IPS DF 19.7 (cell line): ENCODE measurements at places on chromosomes 1 and 21.

DNA sequence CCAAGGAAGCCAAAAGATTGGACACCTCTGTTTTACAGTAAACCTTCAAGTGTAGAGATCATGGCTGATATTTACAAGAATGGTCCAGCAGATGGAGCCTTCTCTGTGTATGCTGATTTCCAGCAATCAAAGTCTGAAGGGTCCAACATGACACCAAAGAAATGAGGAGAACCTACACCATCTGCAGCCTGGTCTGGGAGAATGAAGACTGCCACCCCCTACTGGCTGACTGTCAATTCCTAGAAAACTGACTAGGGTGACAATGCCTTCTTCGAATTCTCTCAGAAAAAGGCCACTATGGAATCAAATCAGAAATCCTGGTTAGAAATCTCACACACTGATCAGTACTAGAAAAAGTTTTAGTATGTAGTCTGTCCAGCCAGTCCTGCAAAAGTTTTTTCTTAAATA lies 83.3 kb downstream of the CDC42BPA start:
- DNase-seq: peak; percentile 67

GRCh38 chr21:35404247-35404646 lies 355.1 kb upstream of the RUNX1 start:
- no peak for DNase-seq

DNA sequence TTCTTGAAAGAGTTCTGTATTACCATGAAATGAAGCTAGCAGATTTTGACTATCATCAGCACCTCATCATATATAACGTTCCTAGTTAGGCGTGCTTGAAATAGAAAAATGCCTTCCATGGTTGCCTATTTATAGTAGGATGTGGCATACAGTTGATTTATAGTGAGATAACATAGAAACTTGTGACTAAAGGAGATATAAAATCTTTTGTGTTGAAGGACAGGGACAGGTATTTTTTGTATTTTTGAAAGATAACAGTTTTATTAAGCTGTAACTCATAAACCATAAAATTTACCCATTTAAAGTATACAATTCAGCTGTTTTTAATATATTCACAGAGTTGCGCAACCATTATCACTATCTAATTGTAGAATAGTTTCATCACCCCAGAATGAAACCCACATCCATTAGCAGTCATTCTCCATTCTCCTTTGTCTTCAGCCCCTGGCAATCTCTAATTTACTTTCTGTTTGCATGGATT lies 19.3 kb downstream of the SPEN start:
- no peak for DNase-seq

- DNase-seq: no peak
These were observed 97.8 kb upstream of the SLC2A1 start for GRCh38 chr1:43056460-43056859.

- no peak for DNase-seq
These were observed 8.2 kb downstream of the DMRTB1 start for GRCh38 chr1:53467391-53467790.

DNA sequence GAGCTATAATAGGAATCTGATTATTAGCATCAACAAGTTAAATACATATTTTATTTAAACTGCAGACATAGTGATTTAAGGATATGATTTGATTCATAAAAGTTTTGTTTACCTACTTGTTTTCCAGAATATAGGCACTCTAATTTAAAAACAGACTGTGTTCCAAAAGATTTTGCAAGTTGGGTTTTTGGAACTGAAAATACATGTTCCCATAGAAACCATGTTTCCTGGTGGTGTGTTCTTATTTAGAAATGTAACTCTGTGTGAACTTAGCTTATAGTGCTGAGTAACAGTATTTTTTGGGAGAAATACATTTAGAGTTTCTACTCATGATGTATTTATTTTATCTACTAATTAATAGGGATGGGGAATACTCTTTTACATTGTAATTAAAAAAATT lies 21.8 kb downstream of the USP25 start:
- DNase-seq: no peak

GRCh38 chr1:206503591-206504362 lies 3.6 kb upstream of the RASSF5 start:
- no peak for DNase-seq

GRCh38 chr21:20040768-20041167 lies 957.4 kb upstream of the NCAM2 start:
- no peak for DNase-seq

DNA sequence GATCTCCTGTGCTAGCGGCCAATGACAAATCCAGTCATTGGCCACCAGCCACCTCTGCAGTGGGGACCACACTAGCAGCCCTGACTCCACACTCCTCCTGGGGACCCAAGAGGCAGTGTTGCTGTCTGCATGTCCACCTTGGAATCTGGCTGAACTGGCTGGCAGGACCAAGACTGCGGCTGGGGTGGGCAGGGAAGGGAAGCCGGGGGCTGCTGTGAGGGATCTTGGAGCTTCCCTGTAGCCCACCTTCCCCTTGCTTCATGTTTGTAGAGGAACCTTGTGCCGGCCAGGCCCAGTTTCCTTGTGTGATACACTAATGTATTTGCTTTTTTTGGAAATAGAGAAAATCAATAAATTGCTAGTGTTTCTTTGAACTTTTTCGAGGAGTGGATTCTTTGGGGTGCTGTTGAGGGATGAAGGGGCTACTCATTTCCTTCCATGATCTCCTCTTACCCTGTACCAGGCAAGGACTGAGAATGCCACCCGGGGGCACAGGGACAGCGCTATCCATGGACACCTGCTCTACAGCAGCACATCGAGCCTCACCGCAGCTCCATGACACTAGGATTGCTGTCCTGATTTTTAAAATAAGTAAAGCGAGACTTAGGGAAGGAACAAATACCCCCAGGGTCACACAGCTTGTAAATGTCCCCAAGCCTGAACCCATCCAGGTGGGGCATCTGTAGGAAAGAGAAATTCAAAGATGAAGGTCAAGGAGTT lies 44.7 kb downstream of the TNNT2 start:
- DNase-seq: no peak

DNA sequence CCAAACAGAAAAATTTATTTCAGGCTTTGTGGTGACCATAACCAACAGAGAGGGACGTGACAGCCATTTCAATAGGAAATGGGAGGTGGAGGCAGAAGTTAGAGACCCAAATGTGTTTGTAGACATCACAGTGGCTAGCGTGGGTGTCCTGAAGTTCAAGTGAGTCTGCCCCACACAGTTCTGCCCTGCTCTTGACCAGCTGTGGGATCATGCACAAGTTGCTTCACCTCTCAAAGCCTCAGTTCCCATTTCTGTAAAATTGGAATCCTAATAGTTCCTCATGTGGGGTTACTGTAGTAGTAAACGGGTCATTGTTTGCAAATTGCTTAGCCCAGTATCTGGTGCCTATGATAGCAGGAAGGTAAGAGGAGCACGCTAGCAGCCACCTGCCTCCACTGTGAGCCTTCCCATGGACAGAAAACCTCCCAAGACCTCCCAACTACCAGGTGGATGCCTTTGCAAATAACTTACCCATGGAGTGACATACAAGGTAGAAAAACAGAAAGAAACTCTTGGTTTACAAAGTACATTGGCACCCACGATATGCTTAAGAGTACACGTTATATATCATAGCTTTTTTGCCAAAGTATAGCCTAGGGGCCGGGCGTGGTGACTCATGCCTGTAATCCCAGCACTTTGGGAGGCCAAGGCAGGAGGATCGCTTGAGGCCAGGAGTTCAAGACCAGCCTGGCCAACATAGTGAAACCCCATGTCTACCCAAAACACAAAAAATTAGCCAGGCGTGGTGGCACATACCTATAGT lies 29.1 kb downstream of the FHAD1 start:
- DNase-seq: no peak

GRCh38 chr21:25776440-25776839 lies 41.7 kb downstream of the GABPA start:
- no peak for DNase-seq

- DNase-seq: no peak
These were observed 67.3 kb downstream of the LAMC1 start for GRCh38 chr1:183090391-183091006.

DNA sequence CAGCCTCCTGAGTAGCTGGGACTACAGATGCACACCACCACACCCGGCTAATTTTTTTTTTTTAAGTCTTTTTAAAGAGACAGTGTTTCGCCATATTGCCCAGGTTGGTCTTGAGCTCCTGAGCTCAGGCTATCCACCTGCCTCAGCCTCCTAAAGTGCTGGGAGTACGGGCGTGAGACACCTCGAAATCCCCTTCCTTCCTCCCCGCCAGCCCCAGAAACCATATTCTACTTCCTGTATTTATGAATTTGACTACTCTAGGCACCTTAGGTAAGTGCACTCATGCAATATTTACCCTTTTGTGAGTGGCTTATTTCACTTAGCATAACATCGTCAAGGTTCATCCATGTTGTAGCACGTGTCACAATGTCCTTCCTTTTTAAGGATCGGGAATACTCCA lies 6.9 kb upstream of the LRP8 start:
- no peak for DNase-seq

DNA sequence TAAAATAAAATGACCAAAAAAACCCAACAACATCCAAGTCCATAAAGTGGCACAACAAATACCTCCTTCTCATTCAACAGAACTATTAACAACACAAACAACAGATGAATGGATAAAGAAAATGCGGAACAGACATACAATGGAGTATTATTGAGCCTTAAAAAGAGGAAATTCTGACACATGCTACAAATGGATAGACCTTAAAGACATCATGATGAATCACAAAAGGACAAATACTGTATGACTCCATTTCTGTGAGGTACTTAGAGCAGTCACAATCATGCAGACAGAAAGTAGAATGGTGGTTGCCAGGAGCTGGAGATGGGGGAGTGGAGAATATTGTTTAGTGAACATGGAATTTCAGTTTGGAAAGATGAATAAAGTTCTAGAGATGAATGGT lies 42.6 kb downstream of the EYA3 start:
- DNase-seq: no peak

- no peak for DNase-seq
These were observed 1.4 kb downstream of the S100A6 start for GRCh38 chr1:153534226-153534924.

DNA sequence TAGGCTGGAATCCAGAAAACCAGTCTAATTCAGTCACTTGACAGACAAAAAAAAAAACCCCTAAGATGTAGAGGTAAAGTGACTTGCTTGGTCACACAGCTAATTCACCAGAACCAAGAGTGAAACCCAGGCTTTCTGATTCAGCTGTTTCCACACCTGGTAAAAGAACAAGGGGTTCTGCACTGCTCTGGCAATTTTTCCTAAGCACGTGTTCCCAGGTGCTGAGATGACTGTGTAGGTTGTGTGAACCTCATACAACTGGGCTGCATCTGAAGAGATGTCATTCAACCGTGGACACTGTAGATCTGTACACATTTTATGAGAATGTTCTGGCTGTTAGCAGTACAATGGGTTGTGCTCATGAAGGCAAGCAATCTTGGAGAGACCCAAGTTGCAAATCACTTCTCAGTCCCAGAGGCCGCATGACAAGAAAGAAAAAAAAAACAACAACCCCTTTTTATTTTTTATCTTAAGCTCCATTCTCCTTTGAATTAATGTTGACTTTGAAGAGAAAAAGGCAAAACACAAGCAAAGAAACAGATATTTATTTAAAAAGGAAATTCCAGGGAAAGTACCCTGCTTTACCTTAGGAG lies 95.4 kb downstream of the INTS7 start:
- no peak for DNase-seq
